Activated gamma-delta T cell treated with anti-CD3 and anti-CD28 coated beads, Interleukin-2, amount 50 U/mL, for 16 hours (primary cell): ENCODE measurements at places on chromosomes 1 and 21.

DNA sequence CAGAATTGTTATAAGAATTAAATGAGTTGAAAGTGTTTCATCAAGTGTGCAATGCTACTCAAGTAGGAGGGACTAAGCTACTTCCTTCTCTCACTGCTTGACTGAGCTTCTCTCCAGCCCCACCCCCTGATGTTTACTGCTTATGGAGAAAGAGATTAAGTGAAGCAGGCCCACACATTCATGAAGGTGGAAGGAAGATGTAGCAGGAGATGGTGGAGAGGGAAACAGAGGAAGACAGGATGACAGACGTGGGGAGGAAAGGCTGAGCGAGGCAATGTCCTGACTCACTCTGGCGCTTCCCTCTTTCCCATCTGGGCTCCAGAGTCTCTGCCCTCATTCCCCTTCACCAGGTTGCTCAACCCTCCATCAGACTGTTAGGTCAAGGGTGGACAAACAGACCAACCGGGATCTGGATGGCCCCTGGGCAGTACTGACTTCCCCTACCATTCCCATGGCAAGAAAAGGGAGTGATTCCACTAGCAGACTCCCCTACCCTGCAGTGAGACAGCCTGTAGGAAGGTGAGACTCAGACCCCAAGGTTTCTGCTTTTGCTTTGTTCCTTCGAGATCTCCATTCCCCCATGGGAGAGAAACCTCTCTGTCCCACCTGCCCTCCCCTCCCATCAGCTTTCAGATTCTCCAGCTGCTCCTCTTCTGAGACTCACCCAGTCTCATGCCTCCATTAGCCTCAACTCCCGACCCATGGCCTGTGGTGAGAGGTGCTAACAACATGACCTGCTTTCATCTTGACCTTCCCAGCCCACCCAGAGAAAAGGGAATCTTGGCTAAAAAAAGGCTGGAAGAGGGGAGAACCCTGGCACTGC, 3.1 kb upstream of the ARHGEF2 start:
- DNase-seq, result no peak

DNA sequence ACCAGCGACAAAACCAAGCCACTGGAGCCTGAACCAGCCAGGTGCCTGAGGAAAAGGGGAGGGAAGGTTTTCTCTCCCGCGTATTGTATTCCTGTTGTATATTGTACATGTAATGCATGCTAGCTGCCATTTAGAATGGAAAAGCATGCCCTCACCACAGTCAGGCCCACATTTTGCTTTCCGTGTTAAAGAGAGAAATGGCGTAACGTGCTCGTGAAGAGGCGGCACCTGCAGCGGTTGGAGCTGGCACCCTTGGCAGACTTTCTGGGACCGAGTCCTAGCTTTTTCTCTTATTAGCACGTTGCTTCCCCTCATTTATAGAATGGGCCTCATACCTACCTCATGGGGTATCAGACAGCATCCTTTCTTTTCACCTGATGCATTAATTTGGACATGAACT, 135.3 kb upstream of the IRF2BP2 start:
- no peak for DNase-seq

DNA sequence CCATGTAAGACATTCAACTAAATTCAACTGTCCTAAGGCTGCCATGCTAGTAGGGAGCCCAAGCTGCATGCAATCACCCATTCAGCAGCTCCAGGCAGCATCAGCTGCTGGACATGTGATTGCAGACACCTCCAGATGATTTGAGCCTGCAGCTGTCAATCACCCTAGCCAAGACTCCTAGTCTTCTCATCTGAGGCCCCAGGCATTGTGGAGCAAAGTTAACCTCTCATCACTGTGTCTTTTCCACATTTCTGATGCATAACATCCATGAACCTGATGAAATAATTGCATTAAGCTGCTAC, 5.6 kb upstream of the CDC42BPA start:
- no peak for DNase-seq

DNA sequence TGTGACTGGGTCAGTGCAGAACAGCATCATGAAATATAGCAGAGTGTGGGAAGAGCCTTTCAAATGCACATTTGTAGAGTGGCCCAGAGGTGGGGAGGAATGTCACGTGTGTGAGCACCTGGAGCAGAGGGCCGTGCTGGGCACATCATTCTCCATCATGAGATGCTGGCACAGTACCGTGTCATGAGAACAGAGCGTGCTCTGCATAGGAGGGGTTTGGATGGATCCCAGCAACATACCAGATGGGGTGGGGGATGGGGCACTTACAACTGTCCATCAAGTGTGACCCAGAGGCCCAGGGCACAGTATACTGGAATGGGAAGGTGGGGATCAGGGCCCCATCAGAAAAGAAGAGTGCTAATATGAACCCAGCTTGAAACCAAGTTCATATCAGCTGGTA, 182.0 kb downstream of the LMX1A start:
- DNase-seq, result no peak

GRCh38 chr1:119220991-119221390, 80.5 kb upstream of the WARS2 start:
- no peak for DNase-seq

- no peak for DNase-seq
Observed at GRCh38 chr21:43985690-43986251, 26.3 kb upstream of the TRAPPC10 start.

DNA sequence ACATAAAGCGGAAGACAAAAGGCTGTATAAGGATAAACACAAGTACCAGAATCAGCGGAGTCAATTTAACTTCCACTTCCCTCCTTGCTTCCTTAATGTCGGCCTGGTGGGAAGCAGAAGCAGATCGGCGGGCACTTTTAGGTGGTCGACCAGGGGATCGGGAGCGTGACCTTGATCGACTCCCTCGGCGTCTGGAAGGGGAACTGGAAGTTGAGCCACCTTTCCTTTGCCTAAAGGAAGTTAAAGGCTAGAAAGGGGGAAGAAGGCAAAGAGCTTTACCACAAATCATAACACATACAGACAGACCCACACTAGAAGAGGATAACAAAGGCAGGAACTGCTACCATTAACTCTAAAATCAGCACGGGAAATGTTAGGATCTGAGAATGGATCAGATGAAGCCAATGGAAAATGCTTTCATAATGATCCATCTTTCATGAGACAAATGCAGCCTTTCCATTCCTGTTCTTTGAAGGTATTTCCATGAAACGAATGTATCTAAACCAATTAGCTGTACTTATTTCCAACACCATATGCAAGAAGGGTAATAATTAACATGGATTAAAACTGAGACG, 5.7 kb downstream of the LBR start:
- no peak for DNase-seq

DNA sequence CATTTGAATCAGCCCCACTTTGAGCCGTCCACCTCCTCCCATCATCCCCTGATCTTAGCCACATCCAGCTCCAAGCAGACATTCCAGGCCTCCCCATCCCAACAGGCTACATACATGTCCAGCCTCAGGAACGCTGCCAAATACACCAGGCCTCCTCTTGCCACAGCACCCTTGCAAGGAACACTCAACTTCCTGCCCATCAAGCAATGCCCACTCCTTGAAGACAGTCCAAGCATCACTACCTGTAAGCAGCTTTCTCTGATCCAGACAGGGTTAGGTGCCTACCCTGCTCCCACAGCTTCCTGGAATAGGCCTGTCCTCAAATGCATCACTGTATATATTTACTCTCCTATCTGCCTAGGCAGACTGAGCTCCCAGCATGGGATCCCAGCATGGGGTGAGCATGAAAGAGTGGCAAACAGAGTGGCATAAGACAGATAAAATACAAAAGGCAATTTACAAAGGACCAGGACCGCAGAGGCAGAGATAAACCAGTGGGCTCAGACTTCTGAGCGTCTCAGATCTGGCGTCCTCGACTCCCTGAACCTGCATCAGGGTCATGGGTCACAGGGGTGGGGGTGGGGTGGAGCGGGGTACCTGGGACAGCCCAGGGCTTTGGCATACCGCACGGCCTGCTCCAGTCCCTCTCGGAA, 816 bp downstream of the HYI start:
- DNase-seq, result no peak
